Brain pericyte (primary cell): ENCODE measurements at places on chromosomes 12 and 14.

DNA sequence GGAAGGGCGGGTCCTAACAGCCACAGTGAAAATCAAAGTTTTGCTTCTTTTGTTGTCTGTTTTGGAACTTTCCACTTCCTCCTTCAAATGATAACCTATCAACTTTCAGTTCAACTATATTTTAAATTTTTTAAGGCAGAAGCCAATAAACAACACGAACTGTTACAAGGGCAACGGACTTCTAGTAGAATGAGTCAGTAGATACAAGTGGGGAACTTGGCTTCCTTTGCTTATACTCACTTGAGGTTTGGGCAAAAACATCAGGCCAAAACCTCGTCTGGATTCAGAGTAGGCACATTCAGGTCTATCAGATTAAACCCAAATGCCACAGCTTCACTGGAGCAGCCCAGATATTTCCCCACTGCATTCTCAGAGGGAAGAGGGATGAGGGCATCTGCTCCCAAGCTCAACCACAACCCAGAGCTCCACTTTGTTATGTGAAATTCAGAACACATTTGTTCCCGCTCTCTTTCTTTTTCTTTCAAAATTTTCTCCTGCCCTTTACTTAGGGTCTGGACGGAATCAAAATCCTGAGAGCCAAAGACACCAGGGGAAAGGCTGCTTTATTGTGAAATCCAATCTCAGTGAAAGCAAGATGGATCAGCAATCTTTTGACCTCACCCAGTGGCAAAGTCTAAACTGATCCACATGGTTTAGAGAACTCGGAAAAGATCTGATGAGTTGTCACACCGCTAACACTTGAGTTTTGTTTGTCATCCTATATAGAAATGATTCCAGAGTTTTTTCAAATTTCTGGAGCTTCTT is 152.5 kb upstream of the BTG1 start:
- DNase-seq = no peak

GRCh38 chr14:33414041-33414440 is 475.4 kb downstream of the NPAS3 start:
- DNase-seq = no peak

DNA sequence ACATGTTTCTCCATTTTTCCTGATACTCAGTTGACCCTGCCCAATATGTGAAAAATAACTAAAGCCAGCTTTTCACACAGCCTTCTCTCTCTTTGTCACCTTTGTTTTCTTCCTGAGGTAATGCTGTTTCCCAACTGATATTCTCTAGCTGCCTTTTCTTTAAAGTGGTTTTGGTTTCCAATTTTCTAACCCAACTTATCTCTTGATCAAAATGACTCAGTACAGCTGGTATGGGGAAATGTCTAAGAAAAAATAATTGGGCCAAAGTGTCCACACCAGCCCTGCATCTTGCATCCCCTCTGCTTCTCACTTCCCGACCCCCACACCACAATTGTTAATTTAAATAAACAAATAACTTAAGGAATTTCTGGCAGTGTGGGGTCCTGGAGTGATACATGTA is 193.8 kb downstream of the SYT1 start:
- DNase-seq = no peak

DNA sequence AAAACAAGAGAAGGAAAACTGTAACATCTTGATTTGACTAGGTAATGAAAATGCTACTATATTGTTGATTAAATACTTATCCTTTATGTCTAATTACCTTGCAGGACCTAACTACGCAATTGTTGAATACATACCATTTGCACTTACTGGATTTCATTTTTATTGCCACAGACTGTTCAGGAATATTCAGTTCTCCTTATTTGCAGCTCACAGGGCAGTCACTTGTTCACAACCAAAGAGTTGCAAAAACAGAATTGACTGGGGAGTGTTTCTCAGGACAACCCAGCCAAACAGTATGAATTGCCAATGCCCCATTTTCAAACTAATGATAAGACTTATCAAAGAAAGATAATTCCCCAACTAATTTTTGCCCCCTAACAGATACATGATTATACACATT is 49.4 kb downstream of the CIT start:
- no peak for DNase-seq

- DNase-seq = no peak
Observed at GRCh38 chr12:49059299-49060171, 1.1 kb downstream of the KMT2D start.

DNA sequence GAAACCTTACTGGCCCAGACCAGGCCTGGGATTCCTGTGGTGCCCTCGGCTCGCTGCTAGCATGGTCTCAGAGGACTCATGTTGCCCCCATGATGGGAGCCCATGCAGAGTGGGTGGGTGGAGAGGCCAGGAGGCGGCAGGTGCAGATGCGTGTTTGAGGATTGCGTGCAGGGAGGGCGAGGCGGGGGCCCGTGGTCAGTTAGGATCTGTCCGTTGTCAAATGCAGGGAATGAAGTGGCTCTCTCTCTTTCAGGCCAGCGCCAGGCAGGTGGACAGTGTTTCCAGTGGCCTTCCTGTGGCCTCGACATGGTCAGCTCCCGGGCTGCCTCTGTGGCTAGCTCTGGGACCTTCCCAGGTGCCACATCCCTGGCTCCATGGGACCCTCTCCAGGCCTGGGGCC is 39.3 kb upstream of the DLK1 start:
- DNase-seq = no peak

DNA sequence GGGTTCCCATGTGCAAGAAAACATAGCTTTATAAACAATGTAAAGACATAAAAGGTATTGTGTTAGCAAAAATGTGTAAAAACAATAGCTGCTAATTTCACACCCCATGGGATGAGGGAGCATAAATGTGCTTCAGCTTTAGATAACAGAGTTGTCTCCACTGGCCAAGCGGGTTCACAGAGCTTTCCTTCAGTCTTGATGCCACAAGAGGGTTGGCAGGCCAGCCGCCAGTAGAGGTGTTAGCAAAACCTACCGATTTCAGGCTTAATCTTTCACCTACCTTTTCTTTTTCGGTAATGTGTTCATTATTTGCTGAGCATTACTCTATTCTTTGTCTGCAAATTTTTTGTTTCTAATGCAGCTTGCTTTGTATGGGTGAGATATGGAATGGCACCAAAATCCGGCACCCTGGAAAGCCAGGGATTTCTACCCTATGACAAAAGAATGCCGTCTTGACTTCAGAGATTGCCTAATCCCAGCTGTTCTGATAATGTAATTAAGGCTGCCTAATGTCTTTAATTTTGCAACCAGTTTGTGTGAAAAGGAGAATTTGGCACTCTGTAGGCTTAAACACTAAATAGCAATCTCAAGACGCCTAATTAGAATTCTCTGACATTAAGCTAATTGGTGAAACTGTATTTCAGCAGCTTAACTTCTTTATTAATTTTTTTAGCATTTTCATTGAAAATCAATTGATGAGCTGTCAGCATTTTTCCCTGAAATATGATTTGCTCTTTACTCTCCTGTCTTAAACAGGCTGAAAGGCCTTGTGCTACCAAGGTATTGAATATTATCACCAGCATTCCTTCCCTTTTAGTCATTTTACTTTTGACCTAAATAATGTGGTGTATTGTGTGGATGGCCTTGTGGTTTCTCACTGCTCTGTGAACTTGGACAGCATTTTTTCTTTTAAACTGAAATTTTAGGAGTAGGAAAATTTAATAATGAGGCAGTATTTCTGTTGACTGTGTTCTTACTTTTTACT is 60.7 kb downstream of the POLR3B start:
- DNase-seq = no peak

GRCh38 chr12:100324498-100324897 is 32.4 kb upstream of the SLC17A8 start:
- no peak for DNase-seq

GRCh38 chr12:59079002-59079401 is 158.7 kb upstream of the LRIG3 start:
- DNase-seq = no peak

DNA sequence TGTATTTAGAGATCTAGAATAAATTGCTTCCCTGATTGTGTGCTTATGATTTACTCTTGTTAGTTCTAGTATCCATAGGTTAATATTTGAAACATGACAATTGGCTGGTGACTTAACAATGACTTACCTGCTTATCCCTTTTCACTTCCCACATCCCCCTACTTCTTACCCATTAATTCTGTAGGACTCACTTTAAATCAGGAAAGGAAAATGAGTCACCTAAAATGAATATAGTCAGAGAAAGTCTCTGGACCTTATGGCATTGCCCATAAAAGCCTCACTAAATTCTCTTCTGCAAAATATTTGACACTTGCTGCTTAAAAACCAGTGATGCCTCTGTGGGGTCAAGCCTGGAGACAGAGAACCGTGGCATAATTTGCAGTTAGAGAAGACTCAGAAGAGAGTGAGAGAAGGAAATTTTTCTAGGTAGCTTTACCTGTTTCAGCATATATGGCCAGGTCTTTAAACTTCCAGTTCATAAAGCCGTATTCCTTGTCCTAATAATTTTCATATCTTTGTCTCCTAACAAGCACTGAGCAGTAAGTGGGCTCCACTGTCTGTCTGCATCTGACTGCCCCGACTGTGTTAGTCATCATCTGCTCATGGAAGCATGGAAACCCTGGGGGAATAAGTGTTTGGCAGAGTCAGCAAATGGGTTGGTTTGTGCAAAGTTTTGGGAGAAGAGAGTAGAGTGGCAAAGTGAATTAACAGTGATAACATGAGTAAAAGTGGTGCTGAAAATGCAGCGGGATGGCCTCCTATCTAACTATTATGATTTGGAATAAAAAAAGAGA is 294.4 kb downstream of the AKAP6 start:
- no peak for DNase-seq

DNA sequence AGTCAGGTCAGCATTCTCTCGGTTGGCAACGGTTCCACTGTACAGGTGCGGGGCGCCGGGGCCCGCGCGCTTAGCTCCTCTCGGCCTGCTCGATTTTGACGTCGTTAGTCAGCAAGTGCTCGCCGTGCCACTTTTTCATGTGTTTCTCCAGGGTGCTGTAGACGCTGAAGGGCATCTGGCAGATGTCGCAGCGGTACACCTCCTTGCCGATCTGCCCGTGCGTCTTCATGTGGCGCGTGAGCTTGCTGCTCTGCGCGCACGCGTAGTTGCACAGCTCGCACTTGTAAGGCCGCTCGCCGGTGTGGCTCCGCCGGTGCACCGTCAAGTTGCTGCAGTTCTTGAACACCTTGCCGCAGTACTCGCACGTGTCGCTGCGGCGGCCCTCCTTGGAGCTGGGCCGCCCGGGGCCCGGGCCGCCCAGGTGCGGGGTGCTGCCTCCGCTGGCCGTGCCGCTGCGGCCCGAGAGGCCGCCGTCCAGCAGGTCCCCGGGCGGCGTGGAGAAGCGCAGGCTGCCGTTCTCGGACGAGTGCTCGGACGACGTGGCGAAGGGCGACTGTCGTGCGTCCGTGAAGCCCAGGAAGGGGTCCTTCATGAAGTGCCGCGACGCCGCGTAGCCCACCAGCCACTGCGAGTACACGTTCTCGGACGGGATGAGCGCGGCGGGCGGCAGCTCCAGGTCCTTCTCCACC is 97.8 kb downstream of the BCL11B start:
- no peak for DNase-seq

DNA sequence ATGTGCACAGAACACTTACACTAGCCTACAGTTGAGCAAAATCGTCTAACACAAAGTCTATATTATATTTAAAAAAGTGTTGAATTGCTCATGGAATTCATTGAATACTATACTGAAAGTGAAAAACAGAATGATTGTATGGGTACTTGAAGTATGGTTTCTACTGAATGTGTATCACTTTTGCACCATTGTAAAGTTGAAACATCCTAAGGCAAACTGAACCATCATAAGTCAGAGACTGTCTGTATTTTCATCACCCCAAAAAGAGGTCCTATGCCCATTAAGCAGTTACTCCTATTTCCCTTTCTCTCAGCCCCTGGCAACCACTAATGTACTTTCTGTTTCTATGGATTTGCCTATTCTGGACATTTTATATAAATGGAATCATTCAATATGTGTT is 4.4 kb upstream of the AMIGO2 start:
- DNase-seq = no peak

DNA sequence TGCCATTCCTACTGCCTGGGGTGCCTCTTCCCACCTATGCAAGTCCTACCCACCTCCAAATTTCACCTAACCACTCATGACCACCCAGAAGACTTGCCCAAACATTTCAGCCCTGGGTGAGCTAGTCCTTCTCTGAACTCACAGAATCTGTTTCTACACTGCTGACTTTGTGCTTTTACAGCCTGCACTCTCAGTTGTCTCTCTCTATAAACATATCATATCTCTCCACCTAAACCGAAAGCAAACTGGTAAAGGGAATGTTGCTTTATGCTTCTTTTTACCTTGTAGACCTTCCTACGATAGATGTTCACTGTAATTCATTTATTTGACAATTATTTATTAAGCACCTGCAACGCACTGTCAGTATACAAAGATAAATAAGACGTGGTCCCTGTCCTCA is 38.1 kb upstream of the RNASE3 start:
- no peak for DNase-seq

GRCh38 chr14:89748004-89748403 is 206.5 kb downstream of the EFCAB11 start:
- no peak for DNase-seq

DNA sequence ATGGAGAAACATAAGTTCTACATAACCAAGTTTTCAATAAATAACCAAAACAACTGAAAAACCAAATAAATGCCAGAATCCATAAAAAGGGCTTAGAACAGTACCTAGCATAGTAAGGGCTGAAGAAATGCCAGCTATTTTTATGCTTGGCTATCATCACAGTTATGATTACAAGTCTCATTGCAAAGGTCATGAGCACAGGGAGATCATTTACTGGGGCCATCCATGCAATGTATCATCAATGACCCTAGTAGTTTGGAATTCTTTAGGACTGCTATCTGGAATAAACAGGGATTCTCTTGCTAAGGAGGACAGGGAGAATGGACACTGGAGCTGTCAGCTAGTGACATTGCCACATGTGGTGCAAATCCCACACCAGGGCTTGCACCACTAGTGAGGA is 92.5 kb upstream of the NAP1L1 start:
- no peak for DNase-seq

- no peak for DNase-seq
Observed at GRCh38 chr14:92866901-92867865, 55.8 kb upstream of the CHGA start.

DNA sequence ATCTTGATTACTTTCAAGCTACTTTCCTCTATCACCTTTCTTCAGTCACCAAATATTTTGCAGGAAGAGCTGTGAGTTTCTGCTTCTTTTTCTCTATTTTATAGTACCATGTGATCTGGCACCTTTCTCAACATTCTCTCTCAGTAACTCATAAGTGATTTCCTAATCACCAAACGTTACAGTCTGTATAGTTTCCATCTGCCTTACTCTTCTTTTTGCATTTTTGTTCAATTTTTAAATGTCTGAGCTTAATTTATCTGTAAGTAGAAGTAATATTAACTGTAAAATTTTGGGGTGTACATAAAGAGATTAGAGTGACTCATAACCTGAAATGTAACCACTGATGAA is 422.1 kb upstream of the SYT1 start:
- no peak for DNase-seq
